ENCODE measurements at places on chromosomes 12 and 14.

- no peak for DNase-seq
Measured at GRCh38 chr12:113049976-113050742, 6.4 kb upstream of the DTX1 start.

DNA sequence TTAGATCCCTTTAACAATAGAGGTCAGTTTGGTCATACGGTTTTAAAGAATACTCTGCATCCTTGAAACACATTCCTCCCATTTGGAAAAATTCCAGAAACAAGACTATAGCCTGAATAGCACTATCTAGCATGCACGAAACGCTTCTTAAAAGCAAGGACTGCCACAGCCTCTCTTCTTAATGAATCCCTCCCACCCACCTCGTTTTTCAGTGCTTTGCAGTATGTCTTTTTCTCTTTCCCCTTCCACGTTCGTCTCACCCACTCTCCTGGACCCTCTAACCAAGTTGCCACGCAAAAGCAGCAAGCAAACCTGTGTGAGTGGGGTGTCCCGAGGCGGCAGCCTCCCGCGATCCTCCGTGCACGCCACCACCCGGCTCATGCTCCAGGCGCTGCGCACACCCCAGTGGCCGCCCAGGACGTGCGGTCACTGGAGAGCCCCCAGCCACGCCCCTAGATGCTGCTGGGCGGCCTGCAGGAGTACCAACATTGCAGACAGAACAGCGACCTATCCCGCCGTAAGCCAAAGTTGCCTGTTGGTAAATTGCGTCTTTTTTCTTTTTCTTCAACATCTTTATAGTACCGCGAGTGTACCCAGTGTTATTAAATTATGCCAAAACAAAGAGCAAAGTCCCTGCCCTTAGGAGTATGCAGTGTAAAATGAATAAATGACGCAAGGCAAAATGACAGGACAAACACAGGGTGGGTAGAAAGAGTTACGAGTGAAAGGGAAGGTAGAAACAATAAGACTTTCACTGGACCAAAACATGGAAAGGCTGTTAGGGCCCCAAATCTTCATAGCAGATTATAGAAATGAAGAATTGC lies at the start of gene SLC38A4:
TSS of gene SLC38A4 (minus strand) at position 407 of the 824 bp plus-strand sequence. CDS start 32,926 bp downstream, outside the sequence.
- no peak for DNase-seq

- no peak for DNase-seq
Measured at GRCh38 chr14:82657186-82657675, 1123.6 kb upstream of the SEL1L start.

DNA sequence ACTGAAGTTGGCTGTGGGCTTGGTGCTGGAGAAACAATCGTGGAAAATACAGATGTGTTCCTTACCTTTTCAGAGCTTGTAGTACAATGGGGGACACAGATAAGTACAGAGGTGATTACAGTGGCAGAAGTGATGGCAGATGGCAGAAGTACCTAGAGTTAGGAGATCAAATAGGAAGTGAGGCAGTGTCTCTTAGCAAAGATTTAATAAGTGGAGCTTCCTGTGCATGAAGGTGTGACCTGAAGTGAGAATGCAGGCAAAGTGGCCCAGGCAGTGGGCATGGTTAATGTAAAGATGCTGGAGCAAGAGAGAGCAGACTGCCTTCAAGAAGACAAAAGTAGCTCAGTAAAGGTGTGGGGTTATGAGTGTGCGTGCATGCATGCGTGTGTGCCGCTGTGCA lies 16.0 kb downstream of the LRRK2 start:
- no peak for DNase-seq

- no peak for DNase-seq
Measured at GRCh38 chr12:106205208-106206069, 42.4 kb downstream of the CKAP4 start.

GRCh38 chr12:117408161-117408791 lies 46.9 kb upstream of the NOS1 start:
- DNase-seq: no peak

- DNase-seq: no peak
Measured at GRCh38 chr12:645563-646071, 17.6 kb downstream of the NINJ2 start.

DNA sequence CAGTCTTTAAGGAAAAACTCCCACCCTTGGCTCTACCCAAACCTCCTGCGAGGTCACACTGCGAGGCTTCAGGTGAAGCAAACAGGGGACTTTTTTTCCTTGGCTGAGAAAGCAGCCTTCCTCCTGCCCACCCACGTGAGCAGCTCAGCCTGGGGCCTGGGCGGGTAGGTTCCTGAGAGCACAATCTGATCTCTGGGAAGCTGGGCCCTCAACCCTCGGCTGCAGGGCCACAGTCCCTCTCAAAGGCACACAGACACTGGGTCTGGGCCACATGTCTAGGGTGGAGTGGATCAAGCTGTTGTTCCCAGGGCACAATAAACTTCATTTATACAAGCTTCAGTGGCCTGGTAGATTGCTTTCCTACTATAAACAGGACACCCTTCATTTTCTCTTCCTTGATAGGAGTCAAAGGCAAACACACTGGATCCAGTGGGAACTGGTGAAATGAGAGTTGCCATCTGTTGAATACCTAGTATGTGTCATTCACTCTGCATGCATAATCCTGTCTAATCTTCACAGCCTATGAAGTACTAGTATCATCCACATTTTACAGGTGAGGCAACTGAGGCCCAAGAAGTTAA lies 41.3 kb upstream of the PNMA1 start:
- peak; percentile 21 for DNase-seq

Measured in stimulated activated naive CD4-positive, alpha-beta T cell treated with Interleukin-2 at 50 U/mL for 16 hours (primary cell).